DMS53 (cell line): ENCODE measurements at places on chromosomes 16 and 17.

DNA sequence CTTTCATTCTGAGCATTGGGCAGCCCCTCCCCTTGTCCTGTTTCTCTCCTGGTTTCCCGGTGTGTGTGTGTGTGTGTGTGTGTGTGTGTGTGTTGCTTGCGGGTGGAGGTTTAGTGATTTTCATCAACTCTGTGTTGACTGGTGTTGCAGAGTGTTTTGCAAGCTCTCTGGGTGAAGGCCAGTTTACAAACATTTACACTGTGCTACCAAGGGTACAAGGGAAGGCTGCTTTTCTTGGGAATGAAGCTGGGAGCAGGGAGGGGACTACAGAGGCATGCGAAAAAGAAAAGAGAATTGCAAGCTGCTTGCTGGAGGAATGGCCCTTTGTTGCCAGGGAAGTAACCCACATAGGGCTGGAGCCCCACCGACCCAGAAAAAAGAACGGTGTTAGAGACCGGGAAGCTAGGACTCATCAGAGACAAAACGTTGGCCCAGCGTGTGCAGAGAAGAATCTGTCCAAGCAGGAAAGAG is 29.6 kb downstream of the HS3ST3B1 start:
- no peak for DNase-seq

DNA sequence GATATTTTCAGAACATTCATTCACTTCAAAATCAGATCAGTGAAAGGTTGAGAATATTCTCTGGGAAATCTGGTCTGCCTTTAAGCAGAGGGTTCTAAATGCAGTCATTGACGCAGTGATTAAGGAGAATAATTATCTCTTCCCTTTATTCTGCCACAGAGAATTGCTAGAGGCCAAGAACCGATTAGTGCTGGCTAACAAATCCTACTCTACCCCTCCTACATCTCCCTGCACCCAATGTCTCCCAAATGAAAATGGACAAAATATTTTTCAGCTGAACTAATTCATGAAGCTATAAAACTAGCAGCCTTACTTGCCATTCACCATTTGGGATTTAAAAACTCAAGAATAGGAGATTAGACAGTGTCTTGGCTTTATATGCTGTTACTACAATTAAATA is 185.5 kb upstream of the SOX9 start:
- DNase-seq = no peak

- DNase-seq = no peak
These were observed 106.9 kb upstream of the SIAH1 start for GRCh38 chr16:48492133-48492532.

DNA sequence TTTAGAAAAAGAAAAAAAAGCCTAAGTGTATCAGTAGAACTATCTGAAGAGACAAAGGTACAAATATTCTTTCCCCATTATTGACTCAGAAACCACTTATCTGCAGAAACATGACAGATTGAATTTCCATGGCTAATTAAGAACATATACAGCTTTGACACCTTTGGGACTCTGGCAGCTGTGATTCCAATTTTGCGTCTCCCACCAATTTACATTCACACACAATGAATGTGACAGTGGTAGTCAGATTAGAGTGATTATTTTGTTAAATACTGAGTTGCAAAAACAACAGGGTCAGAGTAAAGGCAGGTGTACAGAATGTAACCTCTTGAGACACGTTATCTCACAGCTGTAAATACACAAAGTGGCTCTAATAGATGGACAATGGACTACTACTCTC is 5.3 kb upstream of the PPM1D start:
- DNase-seq = peak; percentile 54

GRCh38 chr17:50926523-50926922 is 60.4 kb upstream of the TOB1 start:
- no peak for DNase-seq

DNA sequence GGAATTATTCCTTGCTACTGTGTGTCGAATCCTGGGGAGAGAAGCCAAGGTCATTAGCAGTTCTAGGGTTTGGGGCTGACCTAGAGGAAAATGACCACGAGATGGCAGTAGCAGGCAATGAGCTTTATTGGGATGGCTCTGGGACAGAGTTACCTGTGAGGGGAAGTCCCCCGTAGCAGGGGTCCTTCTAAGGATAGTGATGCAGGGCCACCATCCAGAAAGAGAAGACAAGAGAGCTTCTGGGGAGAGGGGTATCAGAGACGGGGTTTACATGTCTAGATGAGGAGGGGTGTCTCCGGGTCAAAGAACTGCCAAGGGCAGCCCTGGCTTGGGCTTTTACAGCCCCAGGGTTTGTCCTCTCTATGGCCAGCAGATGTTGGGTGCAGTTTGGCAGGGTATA is 6.4 kb upstream of the GGT6 start:
- DNase-seq = peak; percentile 75

GRCh38 chr16:67562526-67562917 is at the start of gene CTCF:
CTCF (plus strand) TSS chr16:67562526; CDS start chr16:67610833, 48,307 bp downstream.
- peak; percentile 88 for DNase-seq

GRCh38 chr17:43905985-43906852 is 1.1 kb downstream of the MPP2 start:
- peak; percentile 62 for DNase-seq

GRCh38 chr17:13736916-13737315 is 135.2 kb upstream of the HS3ST3A1 start:
- DNase-seq = no peak

- no peak for DNase-seq
These were observed 317 bp downstream of the CLTC start for GRCh38 chr17:59620064-59620359.

- no peak for DNase-seq
These were observed 73.4 kb downstream of the HELZ start for GRCh38 chr17:67171560-67171959.

DNA sequence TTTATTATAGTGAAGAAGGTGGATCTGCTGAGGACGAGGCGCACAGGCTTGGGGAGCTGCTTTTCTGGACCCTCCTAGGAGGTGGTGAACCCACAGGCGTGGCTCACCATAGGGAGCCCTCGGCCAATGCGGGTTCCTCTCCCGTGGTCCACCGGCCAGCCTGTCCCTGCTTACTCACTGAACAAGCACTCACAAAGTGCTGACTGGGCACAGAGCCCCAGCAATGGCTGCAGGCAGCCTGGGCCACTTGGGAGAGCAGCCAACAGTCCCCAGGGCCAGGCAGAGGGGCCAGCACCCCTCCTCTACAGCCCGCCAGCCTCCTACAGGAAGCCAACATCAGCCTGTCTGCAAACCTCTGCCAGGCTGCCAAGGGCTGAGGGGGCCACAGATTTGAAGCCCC is 19.1 kb upstream of the NCBP3 start:
- peak; percentile 18 for DNase-seq

DNA sequence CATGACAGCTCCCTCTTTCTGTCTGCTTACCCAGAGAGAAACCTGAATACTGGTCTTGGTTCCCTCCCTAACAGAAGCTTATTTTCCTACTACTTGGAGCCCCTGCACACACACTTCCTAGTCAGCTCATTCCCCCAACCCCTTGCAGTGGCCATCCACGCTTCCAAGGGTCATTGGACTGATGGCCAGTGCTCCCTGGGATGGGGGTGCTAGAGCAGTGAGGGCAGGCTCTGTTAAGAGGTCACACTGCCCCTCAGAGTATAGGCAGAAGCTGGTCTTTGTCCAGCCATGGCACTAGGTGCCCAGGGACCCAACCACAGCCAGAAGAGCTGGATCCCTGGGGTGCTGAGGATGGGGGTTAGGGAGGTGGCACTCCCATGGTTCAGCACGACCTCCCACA is 12.5 kb downstream of the DRC3 start:
- DNase-seq = no peak

DNA sequence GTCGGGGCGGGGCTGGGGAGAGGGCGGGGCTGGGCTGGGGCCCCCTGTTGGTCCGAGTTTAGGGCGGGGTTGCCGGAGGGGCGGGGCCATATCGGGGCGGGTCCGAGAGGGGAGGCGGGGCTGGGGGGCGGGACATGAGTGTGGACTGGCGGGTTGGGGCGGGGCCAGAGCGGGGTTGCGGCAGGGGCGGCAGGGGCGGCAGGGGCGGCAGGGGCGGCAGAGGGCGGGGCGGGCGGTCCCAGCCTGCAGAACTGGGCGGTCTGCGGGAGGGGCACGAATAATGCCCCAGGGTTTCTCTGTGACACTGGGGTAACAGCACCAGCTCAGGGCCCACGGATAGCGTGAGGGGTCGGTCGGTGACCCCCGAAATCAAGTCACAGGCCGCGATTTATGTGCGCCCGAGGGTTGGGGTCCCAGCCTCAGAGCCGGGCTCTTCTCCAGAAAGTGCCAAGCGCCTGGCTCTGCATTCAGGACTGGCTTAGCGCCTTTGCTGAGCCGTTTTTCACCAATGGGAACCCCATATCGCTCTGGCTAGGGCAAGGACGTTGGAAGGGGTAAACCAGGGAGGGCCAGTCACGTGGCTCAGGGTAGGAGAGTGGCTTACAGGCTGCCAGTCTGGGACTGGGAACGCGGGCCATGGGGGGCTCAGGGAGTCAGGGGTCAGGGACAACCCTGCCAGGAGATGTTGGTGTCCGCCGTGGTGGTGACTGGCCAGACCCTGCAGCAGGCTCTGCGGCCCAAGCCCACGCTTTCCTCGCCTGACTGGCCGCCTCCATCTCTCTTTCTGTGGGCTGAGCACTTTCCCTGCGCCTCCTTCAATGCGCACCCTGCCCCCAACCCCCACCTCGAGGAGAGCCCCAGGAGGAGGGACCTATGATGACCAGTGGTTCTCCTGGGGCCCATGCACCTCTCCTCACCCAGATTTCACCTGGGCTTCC is 1.2 kb upstream of the METTL26 start:
- DNase-seq = peak; percentile 73

DNA sequence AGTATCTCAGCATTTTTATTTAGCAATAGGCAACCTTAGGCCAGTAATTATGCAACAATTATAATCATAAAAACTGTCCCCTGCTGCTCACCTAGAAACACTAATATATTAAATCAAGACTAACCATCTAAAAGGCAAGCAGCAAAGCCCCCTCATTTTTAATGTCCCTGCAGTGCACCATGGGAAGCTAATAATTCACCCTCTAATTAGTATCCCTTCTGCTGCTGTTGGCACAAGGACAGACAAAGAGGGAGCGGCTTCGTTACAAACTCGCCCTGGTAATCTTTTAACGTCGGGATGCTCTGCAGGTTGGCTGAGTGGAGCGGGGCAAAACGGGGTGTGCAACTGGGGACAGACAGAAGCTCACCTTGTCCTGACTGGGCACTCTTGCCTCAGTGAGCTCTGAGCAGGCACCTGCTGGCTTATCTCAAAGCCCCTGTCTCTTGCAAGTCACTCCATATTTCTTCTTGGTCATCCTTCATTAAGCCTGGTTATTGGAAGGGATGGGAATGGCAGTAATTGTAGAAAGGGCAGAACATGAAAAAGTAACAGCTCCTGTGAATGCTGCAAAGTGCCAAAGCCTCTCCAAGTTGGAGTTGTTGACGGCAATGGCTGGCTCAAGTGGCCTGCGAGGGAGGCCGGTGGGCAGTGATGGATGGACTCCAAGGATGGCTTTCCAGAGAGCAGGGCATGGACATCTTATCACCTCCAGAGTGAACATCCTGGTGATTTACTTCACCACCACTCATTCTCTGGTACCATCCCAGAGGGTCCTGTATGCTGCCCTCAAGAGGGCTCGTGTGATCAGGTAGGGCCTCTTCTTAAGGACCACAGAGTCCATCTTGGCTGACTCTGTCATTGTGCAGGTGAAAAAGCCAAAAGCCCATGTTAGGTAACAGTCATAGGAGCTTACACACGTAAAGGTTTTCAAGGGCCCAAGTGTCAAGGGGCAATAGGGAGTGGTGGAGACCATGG is 219.6 kb upstream of the N4BP1 start:
- no peak for DNase-seq

- DNase-seq = no peak
These were observed 7.7 kb upstream of the CEP295NL start for GRCh38 chr17:78910497-78911284.

- no peak for DNase-seq
These were observed 7.2 kb upstream of the METTL9 start for GRCh38 chr16:21592191-21592590.

GRCh38 chr17:50911890-50912289 is 45.7 kb upstream of the TOB1 start:
- no peak for DNase-seq

DNA sequence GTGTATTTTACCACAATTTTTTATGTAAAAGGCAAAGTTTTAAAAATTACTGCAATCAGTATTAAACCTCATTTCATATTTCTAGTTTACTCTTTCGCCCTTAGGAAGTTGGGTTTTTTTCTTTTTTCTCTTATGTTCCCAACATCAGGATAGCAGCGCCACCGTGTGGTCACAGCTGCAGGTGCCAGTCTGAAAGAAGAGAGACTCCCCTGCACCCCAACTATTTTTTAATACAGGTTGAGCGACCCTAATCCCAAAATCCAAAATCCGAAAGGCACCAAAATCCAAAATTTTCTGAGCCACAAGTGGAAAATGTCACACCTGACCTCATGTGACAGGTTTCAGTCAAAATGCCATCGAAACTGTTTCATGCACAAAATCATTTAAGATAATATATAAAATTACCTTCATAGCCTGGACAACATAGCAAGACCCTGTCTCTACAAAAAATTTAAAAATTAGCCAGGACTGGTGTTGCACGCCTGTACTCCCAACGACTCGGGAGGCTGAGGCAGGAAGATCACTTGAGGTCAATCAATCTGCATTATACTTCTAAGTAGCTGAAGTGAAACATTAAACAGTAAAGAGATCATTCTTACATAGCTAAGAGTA is 21.8 kb upstream of the ASGR2 start:
- peak; percentile 90 for DNase-seq

DNA sequence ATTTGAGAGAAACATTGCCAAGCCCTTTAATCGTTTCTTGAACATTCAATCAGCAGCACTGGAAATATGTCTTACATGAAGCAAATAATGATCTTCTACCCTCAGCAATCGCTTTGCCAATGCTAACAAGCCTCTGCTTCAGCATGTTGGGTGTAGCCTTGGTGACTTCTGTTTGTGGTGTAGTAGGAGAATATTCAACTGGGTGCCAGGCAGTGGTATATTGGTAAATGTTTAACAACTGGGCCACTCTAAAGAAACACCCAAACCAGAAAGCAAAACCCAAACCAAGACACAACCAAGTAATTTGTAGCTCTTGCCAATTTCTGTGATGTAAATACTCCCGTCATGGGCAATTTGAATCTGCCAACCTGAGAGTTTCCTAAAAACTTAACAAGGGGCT is 9.7 kb downstream of the CDH13 start:
- DNase-seq = no peak
